Activated naive CD4-positive, alpha-beta T cell treated with anti-CD3 and anti-CD28 coated beads, Interleukin-2, amount 10 ng/mL, durations not matched to agents 7 days and 5 days (primary cell): ENCODE measurements at places on chromosomes 12 and 14.
A peak's percentile ranks its signal among the peaks of the same experiment; 100 is the strongest.

DNA sequence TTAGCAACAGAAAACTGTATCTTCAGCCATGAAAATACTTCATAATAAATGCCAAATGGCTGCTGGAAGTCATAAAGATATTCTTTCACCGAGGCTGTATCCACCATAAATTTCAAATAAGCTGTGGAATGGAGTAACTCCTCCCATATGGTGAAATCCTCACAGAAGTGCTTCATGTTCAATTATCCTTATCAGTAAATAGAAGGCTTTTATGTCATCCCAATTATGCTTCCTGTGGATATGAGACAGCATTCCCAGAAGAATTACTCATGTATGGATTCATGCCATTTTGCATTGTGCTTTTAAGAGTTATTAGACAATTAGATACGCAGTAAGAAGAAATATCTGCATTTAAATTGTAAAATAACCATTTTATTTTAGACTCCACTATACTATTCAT is 99.0 kb downstream of the RTN1 start:
- no peak for DNase-seq

- no peak for DNase-seq
Observed at GRCh38 chr14:32129124-32129523, 52.0 kb downstream of the ARHGAP5 start.

GRCh38 chr14:36818246-36818645 is 156.6 kb downstream of the PAX9 start:
- DNase-seq = no peak

DNA sequence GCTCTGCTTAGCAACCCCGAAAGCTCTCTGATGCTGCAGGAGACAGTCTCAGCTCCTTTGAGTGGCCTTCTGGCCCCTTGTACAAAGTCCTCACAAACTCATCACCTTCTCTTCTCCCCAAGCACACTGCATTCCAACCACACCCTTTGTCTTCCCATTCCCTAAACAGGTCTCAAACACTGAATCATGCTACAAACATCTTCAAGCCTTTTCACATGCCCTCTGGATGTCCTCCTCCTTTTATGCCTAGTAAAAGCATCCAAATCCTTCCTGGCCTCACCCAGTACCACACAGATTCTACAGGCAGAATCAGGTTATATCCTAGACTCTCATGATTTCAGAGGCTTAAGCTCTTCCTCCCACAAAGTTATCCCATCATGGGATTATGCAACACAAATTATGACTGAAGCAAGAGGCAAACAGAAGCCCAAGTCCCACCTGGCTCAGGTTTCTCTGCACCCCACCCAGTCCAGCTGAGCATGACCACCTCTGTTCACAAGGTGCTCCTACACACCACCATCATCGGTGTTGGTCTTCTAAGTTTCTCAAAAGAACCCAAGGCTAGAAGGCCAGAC is 61.4 kb upstream of the PCED1B start:
- no peak for DNase-seq

GRCh38 chr12:125773033-125773640 is 707.9 kb downstream of the AACS start:
- no peak for DNase-seq

DNA sequence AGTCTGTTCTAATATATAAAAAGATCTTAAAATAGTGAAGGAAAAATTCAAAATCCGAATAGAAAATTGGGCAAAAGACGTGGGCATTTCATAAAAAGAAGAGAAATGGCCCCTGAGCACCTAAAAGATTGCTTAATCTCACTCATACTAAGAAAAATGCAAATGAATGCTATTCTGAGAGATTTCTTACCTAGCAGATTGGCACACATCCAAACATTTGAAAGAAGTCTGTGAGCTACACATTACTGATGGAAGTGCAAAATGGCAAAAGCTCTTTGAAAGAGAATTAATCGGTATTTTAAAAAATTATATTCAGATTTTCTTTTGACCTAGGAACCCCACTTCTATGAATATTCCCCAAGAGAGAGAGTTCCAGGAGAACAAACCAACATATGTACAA is 280.4 kb upstream of the GARIN6 start:
- DNase-seq = no peak

GRCh38 chr12:127178052-127178451 is 1088.9 kb upstream of the TMEM132C start:
- no peak for DNase-seq

GRCh38 chr14:63902375-63902976 is 49.7 kb downstream of the SYNE2 start:
- no peak for DNase-seq

- DNase-seq = no peak
Observed at GRCh38 chr14:96944297-96944696, 147.1 kb downstream of the VRK1 start.

- no peak for DNase-seq
Observed at GRCh38 chr12:18320036-18320617, 58.8 kb downstream of the PIK3C2G start.

DNA sequence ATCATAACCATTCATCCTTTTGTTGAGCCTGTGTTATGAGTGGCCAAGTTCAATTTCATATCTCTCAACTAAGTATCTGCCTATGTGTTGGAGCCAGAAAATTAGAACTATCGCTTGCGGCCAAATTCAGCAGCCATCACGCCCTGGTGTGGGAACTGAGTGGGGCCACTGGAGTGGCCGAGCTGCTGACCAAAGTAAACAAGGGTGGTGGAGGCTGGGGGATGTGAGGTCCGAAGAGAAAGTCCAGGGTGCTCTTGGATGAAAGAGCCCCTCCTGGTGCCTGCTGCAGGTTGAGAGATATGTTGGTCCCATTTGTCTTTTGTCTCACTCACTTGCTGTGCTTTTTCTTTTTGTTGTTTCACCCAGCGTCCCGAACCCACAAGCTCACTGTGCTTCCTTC is 14.9 kb downstream of the ADGRD1 start:
- DNase-seq = no peak

GRCh38 chr14:103546652-103547454 is 15.6 kb downstream of the BAG5 start:
- peak; percentile 84 for DNase-seq

- no peak for DNase-seq
Observed at GRCh38 chr14:32492457-32492856, 163.4 kb downstream of the AKAP6 start.

DNA sequence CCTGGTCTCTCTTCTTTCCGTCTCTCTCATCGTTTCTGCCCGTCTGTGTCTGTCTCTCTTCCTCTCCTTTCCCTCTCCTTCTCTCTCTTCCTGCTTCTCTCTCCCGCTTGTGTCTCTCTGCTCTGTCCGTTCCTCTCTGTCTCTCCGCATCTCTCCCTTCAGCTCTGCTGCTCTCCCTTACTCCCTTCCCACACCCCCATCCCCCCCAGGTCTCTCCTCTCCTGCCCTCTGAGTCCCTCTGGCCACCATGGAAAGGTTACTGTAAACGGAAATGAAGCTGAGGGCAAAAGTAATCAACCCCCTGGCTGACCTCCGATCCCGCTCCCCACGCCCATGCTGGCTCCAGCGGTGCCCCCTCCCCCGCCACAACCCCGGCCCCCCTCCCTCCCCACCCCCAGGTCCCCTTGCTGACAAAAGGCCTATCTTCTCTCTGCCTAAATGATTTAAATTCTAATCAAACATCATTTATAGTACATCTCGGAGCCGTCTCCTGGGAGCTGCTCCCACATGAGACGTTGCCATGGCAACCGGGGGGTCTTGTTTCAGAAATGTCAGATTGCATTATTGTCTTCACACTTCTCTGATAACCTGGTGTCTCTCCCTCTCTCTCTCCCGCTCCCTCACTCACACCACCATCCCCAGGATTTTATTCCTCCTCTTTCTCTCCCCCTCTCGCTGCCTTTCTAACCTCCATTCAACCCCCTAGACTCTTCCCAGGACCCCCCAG is 203.8 kb downstream of the RBM19 start:
- DNase-seq = no peak

GRCh38 chr12:94678379-94678778 is 28.0 kb upstream of the TMCC3 start:
- DNase-seq = no peak

DNA sequence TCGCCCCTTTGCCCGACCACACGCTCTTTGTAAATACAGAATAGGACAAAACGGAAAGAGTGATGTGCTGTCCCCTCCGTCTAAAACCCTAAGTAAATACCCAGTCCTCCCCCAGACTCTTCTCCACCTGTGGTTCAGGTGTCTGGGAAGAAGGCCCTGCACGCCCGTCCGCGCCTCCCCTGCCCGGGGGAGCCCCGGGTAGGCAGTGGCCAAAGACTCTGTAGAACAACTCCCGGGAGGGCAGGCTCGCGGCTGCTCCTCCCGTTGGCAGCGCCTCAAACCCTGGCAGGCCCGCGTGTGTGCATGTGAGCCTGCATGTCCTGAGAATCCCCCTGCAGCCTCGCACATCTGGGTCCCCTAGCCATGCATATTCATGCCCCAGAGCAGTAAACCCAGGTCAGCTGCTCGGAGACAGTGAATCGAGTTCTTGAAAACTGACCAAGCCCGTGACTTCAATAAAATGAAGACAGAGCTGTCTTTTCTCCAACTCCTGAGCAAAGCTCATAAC is 165.8 kb downstream of the MON2 start:
- DNase-seq = no peak

GRCh38 chr12:11730299-11731041 is 81.0 kb downstream of the ETV6 start:
- DNase-seq = no peak

- no peak for DNase-seq
Observed at GRCh38 chr14:67622675-67623074, 3.0 kb downstream of the ARG2 start.

DNA sequence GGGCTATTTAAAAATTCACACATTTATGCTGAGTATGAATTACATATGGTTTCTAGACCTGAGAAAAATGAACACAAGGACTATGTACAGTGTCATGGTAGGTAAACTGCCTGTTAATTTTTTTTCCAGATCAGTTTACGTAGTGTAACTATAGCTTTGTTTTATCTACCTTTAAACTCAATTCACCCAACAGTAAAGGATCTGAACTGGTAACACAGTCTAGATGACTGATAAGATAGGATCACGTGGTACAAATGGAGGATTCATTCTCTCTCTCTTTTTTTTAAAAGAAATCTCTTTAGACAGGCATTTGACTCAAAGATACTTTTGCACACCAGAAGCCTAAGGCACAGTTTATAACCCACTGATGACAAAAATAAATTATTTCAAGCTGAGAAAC is 130.8 kb upstream of the ATP2B1 start:
- DNase-seq = no peak

- no peak for DNase-seq
Observed at GRCh38 chr12:10073261-10073660, 25.5 kb downstream of the CLEC1A start.

- no peak for DNase-seq
Observed at GRCh38 chr14:49106741-49107667, 479.2 kb downstream of the RPS29 start.

DNA sequence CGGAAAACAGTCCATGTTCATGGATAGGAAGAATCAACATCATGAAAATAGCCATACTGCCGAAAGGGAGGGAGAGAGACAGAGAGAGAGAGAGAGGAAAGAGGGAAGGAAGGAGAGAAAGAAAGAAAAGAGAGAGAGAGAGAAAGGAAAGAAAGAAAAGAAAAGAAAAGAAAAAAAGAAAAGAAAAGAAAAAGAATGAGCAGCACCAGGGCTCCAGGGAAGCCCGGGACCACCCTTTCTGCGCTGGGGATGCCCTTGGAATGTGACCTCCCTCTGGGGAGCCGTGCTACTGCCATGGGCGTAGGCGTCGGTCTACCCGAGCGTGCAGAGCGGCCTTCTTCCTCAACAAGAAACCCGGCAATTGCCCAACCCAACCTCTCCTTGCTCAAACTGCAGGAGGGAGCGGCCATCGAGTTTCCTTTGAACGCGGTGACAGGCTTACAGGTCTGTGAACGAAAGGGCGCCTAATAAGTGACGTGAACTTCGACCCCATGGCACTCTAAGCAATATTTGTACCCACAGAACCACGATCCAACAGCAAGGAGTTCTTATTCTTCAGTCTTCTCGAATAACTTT is 16.9 kb downstream of the OR6S1 start:
- DNase-seq = peak; percentile 58

- no peak for DNase-seq
Observed at GRCh38 chr12:9588749-9589148, 19.0 kb downstream of the KLRB1 start.

DNA sequence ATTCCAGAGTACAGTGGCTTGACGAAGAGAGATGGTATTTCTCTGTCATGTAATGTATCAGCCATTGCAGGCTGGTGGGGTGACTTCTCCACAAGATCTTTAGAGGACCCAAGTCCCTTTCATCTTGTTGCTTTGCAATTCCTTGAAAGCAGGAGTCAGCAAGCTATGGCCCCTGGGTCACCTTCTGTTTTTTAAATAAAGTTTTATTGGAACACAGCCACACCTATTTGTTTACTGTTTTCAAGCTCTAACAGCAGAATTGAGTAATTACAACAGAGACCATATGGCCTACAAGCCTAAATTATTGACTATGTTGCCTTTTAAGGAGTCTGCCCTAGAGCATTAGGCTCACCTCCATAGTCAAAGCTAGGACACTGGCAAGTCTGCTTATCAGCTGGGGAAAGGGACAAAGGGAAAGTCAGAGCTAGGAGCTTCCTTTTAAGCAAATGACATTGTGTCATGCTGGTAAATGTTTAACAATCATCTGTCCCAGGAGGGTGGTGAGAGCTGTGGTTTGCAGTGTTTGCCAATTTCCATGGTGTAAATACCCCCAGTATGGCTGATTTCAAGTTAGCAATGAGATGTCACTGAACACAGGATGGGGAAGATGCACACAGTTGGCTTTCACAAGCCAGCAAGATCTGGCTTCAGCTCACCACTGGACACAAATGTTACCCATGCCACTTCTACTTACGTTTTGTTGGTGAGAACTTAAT is 87.7 kb upstream of the PWP1 start:
- DNase-seq = no peak

- DNase-seq = no peak
Observed at GRCh38 chr12:2543801-2544200, 251.0 kb upstream of the FKBP4 start.
